ENCODE measurements at places on chromosomes 13 and 19.

GRCh38 chr19:11031421-11032070 is 57.7 kb upstream of the LDLR start:
- no peak for DNase-seq

DNA sequence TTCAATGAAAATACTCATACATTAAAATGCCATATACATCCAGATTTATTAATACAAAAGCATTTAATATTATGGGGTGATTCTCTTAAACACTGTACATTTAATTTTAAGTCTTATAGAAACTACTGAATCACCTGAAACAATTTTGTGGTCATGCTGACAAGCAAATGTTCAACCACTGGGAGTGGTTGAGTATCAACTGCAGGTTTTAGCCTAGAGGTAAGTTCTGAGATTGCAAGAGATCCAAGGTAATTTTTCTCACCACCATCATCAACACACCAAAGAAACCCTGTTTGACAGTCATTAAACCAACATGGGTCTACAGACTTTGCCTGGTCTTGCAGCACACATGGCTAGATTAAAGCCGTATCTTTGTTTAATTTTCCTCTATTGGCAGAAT is 196.3 kb downstream of the LHFPL6 start:
- DNase-seq: peak; percentile 79

DNA sequence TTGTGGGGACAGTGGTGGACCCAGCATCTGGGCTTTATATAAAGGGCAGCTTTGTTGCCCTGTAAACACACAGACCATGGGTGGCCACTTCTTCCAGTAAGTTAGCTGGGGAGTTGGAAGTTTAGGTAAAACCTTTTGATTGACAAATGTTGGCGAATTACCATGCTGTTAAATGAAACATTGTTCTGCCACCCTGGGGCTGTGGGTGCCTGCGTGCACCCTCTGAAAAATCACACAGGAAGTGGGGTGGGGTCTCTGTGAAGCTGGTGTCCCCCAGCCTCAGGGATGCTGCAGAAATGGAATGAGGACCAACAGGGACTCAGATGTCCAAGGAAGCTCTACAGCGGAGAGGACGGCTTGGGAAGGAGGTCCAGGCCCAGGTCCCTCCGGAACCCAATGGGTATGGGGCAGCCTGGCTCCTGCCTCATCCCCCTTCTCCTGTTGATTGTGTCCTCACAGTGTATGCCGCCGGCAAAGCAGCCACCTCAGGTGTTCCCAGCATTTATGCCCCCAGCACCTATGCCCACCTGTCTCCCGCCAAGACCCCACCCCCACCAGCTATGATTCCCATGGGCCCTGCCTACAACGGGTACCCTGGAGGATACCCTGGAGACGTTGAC is 2.8 kb upstream of the USF2 start:
- DNase-seq: no peak

DNA sequence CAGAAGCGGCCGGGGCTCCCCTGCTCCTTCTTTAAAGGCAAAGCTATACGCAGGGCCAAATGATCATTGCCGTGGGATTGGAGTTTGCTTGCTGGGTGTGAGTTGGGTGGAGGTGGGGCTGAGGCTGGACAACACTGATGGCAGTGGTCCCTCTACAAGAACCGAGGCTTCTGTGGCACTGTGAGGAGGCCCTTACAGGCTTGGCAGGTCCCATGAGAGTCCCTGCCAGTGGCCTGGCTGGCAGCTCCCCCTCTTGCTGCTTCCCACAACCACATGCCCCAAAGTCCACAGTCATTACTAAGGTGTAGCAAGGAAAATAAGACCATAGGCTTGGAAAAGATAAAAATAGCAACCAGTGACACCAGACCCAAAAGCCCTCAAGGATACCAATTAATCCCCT is 98.4 kb downstream of the ANKRD10 start:
- no peak for DNase-seq

- DNase-seq: peak; percentile 56
Measured at GRCh38 chr19:41795031-41795461, 1.3 kb upstream of the CEACAM3 start.

- peak; percentile 67 for DNase-seq
Measured at GRCh38 chr19:14502334-14503092, 6.6 kb upstream of the GIPC1 start.

- DNase-seq: no peak
Measured at GRCh38 chr13:96994017-96994857, at the start of gene OXGR1. Gene OXGR1, minus strand, starts transcription at chr13:96994476. Its CDS starts 6,717 bp downstream, at chr13:96987759.

GRCh38 chr19:55619286-55619685 is 5.1 kb downstream of the ZNF784 start:
- no peak for DNase-seq

GRCh38 chr13:40664350-40665125 is 1.9 kb downstream of the FOXO1 start:
- DNase-seq: peak; percentile 57

DNA sequence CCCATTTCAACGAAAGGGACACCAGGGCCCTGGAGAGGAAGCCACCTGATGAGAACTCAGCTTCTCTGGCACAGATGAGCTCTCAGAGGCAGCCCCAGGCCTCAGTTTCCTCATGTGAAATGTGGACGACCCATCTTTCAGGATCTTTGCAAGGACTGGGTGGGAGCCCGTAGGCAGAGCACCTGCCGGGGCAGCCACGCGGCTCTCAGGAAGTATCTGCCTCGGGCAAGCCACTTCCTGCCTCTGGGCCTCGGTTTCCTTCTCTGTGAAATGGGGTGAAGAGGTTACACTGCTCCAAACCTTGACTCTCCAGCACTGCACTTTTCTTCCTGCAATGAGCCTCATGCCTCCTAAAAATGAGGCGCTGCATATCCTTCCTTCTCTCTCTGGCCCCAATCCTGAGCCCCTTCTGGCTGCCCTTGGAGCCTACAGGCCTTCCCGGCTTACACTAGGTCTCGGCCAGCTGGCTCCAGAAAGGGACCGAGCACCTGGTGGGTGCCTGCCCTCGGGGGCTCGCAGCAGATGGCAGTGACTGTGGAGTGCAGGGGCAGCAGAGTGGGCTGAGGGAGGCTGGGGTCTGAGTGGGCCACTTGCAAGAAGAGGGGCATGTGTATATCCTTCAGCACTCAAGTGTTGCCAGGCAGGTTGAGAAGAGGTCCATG is 3.5 kb downstream of the SSBP4 start:
- DNase-seq: no peak

- peak; percentile 79 for DNase-seq
Measured at GRCh38 chr19:10644260-10645007, 9.7 kb upstream of the ILF3 start.

DNA sequence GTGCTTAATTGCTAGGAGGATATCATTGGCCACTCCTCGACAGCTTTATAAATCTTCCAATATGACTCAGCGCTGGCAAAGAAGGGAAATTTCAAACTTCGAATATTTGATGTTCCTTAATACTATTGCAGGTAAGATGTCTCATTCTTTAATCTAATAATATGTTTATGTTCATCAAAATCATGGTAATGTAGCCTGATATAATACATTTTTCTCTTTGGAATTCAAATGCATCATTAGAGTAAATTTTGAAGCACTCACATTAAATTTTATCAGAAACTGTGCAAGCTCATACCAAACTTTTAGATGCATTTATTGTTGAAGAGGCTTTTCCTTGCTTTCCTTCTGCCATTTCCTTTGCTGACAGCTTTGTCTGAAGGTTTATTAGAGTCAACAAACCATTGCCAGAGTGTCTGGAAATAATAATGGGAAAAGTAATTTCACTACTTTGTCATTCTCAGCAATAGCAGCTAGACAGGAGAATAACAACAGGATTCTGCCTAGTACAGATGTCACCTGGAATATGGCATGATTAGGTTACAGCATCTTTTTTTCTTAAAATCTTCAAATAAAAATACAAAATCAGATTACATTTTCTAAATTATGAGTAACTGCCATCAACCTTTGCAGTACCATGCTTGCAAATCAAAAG is 78.6 kb upstream of the MAB21L1 start:
- peak; percentile 12 for DNase-seq

- no peak for DNase-seq
Measured at GRCh38 chr13:22665506-22665905, 515.3 kb upstream of the SGCG start.

- no peak for DNase-seq
Measured at GRCh38 chr13:106496072-106496997, 39.1 kb downstream of the EFNB2 start.

GRCh38 chr13:74870865-74871264 is 611.1 kb downstream of the TBC1D4 start:
- DNase-seq: peak; percentile 77

DNA sequence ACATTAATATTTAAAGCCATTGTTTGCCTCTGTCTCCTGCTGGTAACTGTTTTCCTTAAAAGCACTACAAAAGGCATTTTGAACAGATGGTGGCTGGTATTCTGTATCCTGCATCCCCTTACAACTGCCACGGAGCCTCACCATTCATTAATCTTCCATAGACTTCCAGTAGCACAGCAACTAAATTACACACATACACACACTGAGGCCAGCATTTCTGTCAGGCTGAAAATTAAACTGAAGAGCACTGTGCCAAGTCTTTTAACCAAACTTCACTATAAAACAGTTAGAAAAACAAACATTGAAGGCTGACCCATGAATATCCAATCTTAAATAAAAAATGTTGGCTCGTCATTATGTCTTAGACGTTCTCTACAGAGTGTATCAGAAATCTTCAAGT is 697.8 kb downstream of the DACH1 start:
- DNase-seq: no peak

DNA sequence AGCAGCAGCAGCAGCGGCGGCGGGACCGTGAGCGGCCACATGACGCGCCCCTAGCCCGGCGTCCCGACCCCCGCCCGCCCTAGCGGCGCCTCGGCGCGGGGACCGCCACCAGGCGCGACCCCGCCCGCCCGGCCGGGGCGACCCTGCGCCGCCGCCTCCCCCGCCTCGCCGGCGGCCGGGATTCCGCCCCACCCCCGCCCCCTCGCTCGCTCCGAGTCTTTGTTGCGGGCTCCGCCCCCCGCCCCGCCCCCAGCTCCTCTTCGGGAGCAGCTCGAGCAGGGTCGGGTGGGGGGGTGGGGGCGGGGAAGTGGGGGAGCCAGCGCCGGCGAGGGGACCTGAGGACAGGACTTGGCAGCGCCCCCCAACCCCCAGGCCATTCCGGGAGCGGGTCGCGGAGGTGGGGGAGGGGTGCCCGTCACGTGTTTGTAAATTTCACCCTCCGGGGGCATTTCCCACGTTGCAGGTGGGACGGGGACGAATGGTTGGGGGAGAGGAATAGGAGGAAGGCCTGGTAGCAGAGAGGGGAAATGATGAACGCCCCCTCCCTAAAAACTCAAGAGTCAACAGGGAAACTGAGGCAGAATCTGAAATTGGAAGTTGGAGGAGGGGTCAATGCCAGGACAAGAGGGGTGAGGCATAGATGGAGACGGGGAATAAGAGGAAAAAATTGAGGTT is at the start of gene OLFM2:
Gene OLFM2, minus strand, starts transcription at position 190 of the 675 bp plus-strand sequence. Its CDS starts 149 bp downstream, at position 41.
- no peak for DNase-seq

DNA sequence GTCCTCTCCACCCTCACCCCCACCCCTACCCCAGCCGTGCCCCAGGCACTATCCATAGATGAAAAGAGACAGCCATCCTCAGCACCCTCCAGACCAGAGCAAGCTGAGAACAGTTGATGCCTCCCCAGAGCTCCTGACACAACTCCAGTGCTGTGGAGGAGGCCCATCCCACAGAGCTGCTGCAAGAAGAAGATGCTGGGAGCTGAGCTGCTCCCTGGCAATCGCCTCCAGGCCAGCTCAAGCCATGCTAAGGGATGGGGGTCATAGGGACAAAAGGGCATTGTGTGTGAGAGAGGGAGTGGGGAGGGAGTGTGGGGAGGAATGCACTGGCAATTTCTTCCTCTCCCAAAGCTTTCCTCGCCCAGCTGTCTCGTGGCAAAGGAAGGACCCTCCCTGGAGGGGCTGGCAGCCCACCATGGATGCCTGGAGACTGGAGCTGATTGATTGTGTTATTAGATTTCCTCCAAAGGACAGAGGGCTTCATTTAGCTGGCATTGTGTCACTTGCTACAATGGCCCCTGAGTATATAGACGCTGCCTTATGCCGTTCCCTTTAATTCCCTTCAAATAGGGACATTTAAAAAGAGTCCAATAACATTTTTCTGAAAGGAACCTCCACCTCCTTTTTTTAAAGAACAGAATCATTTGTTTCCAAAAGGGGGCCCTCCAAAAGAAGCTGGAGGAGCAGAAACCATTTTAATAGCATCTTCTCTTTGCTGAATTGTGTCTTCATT is 476.4 kb downstream of the FOXO1 start:
- DNase-seq: no peak

- DNase-seq: no peak
Measured at GRCh38 chr19:2097203-2097885, 629 bp downstream of the IZUMO4 start.

GRCh38 chr13:39892721-39893685 is 237.5 kb downstream of the COG6 start:
- no peak for DNase-seq

- DNase-seq: no peak
Measured at GRCh38 chr13:51596541-51596940, 12.3 kb downstream of the WDFY2 start.

DNA sequence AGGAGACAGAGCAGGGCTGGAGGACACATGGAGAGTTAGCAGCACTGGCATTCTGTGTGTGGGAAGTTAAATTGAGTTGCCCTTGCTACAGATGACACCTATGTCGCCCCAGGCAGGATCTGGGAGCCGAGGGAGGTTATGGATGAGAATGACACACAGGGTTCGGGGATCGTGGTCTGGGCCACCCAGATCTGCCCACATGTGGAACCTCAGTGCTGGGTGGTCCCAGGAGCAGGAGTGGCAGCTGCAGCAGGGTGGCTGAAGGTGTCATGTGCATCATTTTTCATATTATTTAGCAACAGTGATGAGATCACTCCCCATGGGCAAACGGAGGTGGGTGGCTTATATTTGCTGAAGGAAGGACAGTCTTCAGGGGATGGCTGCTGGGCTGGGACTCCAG is 3.2 kb downstream of the IL17D start:
- no peak for DNase-seq

DNA sequence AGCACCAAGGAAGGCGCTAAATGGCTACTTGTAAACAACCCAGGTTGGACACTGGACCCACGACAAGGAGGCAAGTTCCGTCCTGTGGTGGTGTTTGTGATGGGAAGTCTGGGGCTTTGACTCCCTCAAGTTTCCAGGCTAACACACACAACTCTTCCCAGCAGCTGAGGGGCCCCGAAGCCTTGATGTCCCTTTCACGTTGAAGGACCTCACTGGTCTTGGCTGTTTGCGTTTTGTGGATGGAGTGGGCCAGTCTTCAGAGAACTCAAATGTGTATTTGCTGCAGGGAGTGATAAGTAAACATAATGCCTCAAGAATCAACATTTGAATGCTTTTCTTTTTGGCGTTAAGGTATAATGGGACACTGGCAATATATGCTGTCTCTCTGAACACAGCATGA is 199.2 kb downstream of the TM9SF2 start:
- no peak for DNase-seq

GRCh38 chr19:33689138-33689746 is 67.5 kb downstream of the CHST8 start:
- no peak for DNase-seq

GRCh38 chr13:70527599-70527998 is 419.3 kb upstream of the KLHL1 start:
- DNase-seq: no peak

GRCh38 chr13:73991884-73992283 is 142.3 kb downstream of the KLF12 start:
- no peak for DNase-seq

- DNase-seq: no peak
Measured at GRCh38 chr13:107005577-107005976, 437.6 kb upstream of the ARGLU1 start.

Measured in epithelial cell of esophagus (primary cell).